ENCODE measurements at places on chromosomes 4 and X.

- no peak for DNase-seq
These were observed 121.3 kb downstream of the GPR143 start for GRCh38 chrX:9644335-9644734.

GRCh38 chrX:153533091-153533490 is 15.6 kb downstream of the ATP2B3 start:
- no peak for DNase-seq

GRCh38 chr4:128068918-128069317 is 7.8 kb downstream of the LARP1B start:
- no peak for DNase-seq

GRCh38 chrX:10085223-10085622 is 71.6 kb upstream of the CLCN4 start:
- DNase-seq: no peak

- DNase-seq: no peak
These were observed 1115.3 kb upstream of the IGFBP7 start for GRCh38 chr4:58225460-58225859.

- peak; percentile 74 for DNase-seq
These were observed 41.5 kb upstream of the FHDC1 start for GRCh38 chr4:152894673-152895072.

GRCh38 chr4:42558156-42558555 is 98.7 kb downstream of the ATP8A1 start:
- DNase-seq: no peak

DNA sequence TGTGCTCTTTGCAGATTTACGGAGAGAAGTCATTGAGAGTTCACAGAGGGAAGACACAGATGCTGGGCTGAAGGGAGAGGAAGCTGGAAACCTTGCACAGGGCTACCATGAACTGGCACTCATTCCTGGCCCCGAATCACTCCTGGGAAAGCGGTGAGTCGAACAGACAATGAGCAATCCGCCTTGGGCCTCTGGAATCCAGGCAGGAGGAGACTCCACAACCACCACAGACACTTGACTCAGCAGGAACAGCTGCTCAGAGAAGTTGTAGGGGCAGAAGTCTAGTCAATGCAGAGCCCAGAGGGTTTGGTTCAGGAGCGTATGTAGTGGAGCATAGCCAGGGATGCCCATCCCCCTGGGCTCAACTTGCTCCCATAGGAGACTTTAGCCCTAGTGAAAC is 62.8 kb upstream of the GRIA3 start:
- peak; percentile 27 for DNase-seq

DNA sequence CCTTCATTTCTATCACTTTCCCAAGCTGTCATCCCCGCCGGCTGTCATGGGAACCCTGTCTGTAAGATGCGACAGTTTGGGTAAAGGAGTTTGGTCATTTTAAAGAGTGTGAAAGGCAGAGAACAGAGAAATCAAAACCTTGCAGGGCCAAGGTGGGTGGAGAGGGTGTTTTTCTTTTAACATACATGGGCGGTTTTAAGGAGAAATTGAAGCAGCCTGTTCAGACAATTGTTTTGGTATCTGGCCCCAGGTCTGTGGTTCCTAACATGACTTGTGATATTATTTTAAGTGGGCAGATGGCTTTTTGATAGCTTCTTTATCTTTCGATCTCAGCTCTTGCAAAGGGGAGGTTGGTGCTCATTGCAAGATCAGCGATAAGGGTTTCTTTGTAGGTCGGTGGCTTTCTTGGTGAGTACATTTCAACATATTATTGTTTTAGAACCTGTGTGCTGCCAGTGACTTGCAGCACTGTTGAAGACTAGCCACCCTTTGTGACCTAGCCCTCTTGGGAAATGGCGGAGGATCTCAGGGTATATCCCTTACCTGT is 3.7 kb downstream of the PPP1R3F start:
- no peak for DNase-seq

GRCh38 chrX:4971646-4972045 is 1257.0 kb downstream of the NLGN4X start:
- no peak for DNase-seq

DNA sequence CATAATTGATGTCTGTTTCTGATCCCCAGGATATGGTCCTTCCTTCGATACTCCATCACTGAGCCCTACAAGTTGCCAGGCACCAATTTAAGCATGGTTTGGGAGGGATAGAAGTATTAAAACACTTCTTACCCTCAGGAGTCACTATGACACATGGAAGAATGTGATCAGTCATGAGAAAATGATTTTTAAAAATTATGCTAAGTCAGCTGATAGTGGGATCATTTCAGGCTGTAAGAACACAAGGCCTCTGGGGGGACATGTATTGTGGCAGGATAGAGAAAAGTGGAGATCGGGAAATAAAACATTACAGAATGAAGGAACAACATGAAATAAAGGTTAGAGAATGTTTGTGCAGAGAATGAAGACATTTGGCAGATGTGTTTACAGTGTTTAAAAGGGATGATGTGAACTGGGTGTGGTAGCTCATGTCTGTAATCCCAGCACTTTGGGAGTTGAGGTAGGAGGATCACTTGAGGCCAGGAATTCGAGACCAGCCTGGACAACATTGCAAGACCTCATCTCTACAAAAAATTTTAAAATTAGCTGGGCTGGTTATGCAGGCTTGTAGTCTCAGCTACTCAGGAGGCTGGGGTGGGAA is 64.0 kb downstream of the ELOVL6 start:
- DNase-seq: no peak

DNA sequence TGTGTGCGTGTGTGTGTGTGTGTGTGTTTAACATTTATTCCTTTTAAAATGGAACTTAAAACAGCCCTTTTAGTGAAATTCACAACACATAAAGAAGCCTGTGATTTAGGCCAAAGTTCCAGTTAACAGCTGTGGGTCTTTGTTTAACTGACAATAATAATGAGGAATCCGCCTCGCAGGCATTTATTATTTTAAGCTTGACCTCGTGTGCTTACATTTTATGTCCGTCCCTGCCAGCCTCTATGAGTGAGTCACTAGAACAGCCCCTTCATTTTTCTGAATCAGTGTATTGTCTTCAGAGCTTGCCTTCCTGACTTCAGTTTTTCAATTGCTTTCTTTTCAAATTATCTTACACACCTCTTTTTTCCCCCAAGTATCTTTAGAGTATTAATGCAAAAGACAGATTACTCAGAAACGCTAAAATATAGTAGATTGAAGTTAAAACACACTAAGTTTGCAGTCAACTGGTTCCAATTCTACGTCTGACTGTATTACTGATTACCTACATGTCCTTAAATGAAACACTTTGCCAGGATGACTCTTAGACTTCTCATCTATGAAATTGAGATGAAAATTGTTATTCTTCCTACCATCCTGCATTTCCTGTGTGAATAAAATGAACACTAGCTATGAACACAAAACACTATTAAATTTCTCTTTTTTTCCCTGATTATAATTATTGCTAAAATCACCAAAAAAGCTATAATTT is 319.6 kb upstream of the HS3ST1 start:
- peak; percentile 32 for DNase-seq

GRCh38 chrX:30530606-30531005 is 47.0 kb downstream of the TASL start:
- DNase-seq: peak; percentile 29

- DNase-seq: no peak
These were observed 797.8 kb upstream of the GALNTL6 start for GRCh38 chr4:171015441-171015840.

GRCh38 chr4:153261461-153261860 is 57.2 kb downstream of the TRIM2 start:
- no peak for DNase-seq

DNA sequence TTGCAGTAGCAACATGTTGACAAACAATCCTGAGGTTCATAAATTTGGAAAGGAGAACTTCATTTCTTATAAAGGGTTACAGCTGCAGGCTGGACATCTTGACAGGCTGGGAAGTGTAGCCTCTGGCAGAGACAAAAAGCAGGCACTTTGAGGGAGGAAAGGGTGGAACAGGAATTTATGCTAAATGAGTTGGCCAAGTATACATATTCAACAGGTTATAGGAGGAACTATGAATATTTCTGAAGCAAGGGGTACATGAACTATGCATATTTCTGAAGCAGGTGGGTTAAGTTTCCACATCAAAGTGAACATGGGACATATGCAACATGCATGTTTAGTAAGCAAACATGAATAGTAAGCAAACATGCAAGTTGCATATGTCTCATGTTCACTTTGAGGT is 1.6 kb upstream of the ANTXR2 start:
- no peak for DNase-seq

DNA sequence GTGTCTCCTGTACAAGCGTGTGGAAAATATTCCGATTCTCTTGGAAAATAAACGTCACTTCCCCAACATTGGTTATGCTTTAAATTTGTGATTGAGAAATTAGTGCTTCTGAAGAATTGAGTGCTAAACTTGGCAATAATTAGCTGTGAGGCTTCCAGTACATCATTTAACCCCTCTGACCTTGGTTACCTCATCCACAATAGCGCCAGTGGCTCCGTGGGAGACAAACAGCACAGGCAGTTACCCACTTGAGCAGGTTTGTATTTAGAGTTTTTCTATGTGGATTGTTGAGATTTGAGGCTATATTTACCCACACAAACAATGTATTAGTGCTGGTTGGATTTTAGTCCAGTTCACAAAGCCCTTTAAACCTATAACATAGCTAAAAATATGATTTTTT is 476.5 kb downstream of the NKX6-1 start:
- no peak for DNase-seq

DNA sequence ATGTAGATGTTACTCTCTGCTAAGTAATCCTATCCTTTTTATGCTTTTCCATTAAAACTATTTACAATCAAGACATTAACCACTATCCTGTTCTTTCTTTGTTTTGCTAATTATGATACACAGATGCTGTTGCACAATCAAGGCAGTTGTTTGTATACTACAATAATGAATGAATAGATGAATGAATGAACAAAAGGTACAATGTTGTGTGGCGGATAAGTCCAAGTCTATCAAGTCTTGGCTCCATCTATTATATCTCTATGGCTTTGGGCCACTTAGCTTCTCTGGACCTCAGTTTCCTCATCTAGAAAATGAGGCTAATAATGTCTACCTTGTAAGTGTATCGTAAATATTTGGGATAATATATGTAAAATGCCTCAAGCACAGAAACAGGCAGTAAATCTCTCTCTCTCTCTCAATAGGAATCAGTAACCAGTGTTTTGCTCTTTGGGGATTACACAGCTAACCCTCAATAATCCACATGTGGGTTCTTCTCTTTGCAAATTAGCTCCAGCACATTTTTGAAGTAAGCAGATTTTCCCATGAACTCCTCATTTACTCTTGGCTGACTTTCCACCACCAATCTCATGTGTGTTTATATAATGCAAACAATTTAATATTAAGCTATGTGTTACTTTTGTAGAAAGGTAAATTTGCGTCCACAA is 27.8 kb upstream of the TSPAN5 start:
- DNase-seq: no peak

DNA sequence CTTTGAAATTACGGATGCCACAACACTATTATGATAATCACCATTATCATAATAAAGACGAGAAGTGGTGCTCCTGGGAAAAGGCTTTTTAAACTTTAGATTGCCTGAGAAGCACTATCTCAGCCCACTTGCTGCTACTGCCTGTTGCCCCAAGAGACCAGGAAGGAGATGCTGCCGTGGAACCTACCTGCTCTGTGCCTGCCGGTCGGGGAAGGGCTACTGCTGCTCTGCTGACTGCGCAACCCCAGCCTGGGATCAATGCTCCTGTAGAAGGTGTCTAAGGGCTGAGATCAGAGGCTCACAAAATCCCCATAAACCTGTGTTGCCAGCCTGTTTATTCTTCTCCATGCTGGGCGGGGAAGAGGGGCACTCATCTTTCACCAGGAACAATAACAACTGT is 145.3 kb upstream of the VCX3B start:
- DNase-seq: no peak

- no peak for DNase-seq
These were observed 110.4 kb downstream of the FRAS1 start for GRCh38 chr4:78167510-78167909.

- no peak for DNase-seq
These were observed 252.6 kb upstream of the ETNPPL start for GRCh38 chr4:109015413-109015810.

- no peak for DNase-seq
These were observed 48.5 kb upstream of the STIM2 start for GRCh38 chr4:26812049-26812714.

DNA sequence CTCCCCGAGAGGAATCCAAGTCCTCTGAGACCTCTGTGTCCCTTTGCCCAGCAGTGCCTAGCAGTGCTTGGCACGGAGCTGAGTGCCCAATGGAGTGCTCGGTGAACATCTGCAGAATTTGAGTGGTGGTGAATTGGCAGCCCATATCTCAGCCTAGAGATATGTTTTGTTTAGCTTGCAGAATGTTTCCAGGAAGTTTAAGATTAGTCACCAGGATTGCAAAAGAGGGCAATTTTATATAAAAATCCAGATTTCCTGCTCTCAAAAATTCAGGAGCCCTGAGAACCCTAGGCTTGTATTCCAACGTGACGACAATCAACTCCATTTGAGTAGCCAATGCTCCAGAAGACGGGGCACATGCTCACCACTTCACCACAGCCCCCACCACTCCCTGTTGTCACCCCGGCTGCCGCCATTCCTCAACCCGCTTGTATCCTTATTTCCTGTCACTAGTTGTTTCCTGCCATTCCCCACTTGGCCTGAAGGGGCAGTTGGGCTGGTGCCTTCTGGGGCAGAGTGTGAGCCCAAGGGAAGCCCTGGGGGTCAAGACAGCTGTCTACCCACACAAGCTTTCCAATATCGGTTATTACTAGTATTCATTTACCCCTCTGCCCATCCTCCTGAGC is 116.9 kb downstream of the EFNB1 start:
- peak; percentile 54 for DNase-seq

DNA sequence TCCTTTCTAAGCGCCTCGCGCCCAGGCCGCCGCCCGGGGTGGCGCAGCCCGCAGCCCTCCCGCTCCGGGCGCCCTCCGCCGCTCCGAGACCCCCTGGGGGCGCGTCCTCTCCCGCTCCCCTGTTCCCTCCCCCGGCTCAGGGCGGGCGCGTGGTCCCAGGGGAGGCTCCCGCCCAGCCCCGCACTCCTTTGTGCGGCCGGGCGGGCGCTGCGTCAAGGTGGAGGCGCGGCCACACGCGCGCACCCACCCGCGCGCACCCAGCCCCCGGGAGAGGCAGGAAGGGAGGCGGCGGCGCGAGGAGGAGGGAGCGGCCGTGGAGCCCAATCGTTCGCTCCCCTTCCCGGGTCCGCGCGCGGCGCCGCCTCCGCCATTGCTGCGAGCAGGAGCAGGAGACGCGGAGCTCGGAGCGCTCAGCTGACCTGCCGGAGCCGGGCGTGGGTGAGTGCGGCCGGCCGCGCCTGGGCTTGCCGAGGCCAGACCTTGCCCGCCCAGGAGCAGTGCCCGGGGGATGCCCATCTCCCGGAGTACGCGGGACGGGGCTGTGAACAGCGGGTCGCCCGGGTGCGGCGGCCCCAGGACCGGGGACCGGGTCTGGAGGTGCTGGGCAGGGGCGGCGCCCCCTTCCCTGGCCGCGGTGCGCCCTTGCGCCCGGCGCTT is at the start of gene NSG1:
NSG1 (plus strand) TSS at position 367 of the 657 bp plus-strand sequence. CDS start 528 bp downstream, outside the sequence.
- DNase-seq: peak; percentile 13

- no peak for DNase-seq
These were observed 13.1 kb downstream of the SUV39H1 start for GRCh38 chrX:48709522-48710112.

GRCh38 chr4:177349191-177349590 is 39.5 kb downstream of the NEIL3 start:
- no peak for DNase-seq

GRCh38 chrX:14801136-14801535 is 71.7 kb downstream of the FANCB start:
- DNase-seq: peak; percentile 55

- DNase-seq: no peak
These were observed 277.1 kb upstream of the PRKX start for GRCh38 chrX:3990569-3990968.

GRCh38 chrX:76538860-76539259 is 111.3 kb downstream of the MAGEE1 start:
- DNase-seq: no peak

All from fibroblast of skin of right quadriceps (primary cell).